ENCODE measurements at places on chromosomes 13 and 19. TPM values are rescaled to one million over a fixed set of nuclear protein-coding genes. Genes with fewer than 3 reads are reported as not detected.

DNA sequence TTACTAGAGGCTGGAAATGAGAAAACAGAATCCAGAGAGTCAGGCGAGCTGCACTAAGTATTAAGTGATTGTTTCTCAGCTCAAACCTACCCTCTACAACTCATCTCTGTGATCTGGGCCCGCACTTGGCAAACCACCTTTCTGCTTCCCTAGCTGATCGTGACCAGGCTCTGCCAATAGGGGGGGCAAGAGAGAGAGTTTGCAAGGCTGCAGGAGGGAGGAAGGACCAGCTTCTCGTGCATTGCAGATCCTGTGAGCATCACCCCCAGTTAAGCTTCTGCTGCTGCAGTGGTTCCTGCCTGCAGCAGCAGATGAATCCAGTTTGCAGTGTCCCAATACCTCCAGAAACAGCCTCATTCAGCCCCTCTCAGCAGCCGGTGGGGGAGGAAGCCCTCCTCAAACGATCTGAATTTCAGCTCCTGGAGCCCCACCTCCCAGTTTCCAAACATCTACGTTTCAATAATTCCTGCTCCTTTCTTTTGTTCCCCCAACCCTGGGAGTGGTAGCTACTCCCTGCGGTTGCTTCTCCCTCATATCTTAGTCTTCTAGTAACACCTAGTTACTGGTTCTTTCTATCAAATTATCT is 20.0 kb downstream of the XRCC1 start:
- peak; percentile 16 for DNase-seq

GRCh38 chr13:112347986-112348385 is 28.2 kb upstream of the SPACA7 start:
- no peak for DNase-seq

- DNase-seq, result no peak
These were observed 4.1 kb upstream of the C19orf53 start for GRCh38 chr19:13770013-13770635.

- no peak for DNase-seq
These were observed 436.2 kb downstream of the SLITRK6 start for GRCh38 chr13:85362980-85363379.

DNA sequence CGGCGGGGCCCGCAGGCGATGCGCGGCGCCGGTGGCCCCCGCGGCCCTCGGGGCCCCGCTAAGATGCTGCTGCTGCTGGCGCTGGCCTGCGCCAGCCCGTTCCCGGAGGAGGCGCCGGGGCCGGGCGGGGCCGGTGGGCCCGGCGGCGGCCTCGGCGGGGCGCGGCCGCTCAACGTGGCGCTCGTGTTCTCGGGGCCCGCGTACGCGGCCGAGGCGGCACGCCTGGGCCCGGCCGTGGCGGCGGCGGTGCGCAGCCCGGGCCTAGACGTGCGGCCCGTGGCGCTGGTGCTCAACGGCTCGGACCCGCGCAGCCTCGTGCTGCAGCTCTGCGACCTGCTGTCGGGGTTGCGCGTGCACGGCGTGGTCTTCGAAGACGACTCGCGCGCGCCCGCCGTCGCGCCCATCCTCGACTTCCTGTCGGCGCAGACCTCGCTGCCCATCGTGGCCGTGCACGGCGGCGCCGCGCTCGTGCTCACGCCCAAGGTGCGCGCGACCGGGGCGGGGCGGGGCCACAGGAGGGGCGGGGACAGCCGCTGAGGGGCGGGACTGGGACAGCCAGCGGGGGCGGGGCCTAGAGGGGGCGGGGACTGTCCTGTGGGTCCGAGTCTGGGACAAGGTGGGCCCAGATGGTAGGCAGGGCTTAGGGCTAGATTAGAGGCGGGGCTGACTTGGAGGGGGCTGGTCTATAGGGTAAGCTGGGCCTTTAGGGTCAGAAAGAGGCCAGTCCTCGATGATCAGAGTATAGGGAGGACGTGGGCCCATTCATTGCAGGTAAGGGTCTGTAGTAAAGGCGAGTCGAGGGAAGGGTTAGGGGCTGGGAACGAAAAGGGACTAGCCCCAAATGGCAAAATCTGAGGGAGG is 5.1 kb downstream of the GRIN2D start:
- DNase-seq, result no peak

GRCh38 chr19:28393574-28394336 is 819.2 kb downstream of the UQCRFS1 start:
- DNase-seq, result no peak

DNA sequence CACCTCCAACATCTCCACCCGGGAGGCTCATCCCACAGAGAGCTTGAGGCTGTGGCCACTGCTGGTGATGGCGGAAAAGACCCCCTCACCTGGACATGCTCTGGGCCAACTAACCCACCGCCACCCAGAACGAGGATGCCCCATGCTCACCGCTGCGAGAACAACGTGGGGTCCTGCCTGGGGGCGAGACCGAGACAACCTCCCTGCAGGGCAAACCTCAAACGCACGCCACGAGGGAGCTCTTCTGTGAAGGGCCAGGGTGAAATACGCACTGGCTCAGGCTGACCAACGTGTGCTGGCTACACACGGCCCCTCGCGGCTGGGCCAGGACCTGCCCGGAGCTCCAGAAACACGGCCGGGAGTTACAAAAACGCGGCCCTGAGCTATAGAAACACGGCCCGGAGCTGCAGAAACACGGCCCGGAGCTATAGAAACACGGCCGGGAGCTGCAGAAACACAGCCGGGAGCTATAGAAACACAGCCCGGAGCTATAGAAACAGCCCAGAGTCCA is 19.0 kb upstream of the PLPP2 start:
- no peak for DNase-seq

DNA sequence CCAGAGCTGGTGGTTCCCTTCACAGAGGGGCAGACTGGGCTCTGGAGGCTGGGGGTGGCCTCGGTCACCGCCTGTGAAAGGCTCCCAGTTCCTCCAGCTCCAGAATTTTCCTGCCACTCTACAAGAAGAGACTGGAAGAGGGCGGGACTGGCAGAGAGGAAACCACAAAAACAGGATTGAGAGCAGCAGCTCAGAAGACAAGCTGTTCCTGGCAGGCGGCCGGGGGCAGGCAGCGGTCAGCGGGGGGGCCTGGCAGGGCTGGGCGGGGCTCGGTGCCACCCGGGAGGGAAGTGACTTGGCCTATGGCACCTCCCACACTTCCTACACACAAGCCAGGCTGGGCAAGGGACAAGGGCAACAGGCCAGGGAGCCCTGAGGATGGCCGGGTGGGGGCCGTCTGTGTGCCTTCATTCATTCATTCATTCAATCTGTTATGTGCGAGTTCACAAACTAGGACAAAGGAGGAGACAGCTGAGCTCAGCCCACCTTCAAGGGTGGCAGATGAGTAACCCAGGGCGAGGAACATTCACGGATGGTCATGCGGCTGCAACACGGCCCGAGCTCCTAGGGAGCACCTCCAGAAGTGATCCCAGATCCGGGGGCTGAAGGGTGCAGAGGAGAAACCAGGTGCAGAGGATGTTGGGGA is 16.9 kb upstream of the BTBD2 start:
- DNase-seq, result no peak

The MAST3 gene
- total RNA-seq, result 8.3 TPM

The ZNF177 gene
- 2.2 TPM for total RNA-seq

- no peak for DNase-seq
These were observed 30.4 kb downstream of the NOTCH3 start for GRCh38 chr19:15170345-15170744.

The MBD3L1 gene
- not detected for total RNA-seq

- no peak for DNase-seq
These were observed 10.5 kb downstream of the OR10H3 start for GRCh38 chr19:15748239-15748638.

The FGF22 gene
- 0.35 TPM for total RNA-seq

- no peak for DNase-seq
These were observed 7.6 kb downstream of the TRAPPC6A start for GRCh38 chr19:45170146-45171106.

GRCh38 chr13:99985241-99985874 is 3.8 kb downstream of the ZIC2 start:
- no peak for DNase-seq

DNA sequence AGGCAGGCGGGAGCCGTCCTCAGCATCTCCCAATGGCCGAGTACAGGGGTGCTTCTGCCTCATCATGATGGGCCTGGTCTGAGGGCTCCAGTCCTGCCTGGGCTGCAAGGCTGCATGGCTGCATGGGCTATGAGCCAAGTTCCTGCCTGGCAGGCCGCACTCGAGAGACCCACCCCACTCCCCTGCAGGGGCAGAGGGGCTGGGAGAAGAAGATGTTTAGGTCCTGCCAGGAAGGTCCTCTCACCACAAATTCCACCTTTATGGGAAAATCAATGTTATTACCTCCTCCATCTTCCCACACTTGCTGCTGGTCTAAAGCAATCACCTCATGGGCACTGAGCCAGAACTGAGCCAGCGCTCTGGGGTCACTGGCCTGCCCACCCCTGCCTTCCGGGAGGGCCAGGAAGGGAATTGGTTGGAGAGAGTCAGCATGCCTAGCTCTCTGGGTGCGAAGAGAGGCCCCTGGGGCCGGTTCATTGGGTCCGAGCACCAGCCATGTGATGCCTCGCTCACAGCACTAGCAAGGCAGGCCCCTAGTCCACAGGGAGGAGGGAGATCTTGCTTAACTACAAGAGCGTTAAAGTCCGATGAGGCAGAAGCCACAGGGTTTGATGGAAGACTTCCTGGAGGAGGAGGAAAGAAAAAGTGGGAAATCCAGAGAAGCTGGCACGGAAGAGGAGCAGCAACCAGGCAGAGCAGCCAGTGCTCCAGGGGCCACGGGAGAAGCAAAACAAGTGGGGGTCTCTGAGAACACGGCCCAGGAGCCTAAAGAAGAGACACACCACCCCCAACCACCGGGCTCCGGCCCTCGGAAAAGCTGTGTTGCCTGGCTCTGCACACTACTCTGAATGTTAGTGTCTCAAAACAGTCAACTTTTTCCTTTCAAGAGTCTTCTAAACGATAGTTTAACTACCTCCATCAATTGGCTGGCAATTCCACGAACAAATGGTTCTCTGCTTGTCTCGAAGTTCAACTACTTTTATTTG is 63.1 kb downstream of the CEBPG start:
- no peak for DNase-seq

DNA sequence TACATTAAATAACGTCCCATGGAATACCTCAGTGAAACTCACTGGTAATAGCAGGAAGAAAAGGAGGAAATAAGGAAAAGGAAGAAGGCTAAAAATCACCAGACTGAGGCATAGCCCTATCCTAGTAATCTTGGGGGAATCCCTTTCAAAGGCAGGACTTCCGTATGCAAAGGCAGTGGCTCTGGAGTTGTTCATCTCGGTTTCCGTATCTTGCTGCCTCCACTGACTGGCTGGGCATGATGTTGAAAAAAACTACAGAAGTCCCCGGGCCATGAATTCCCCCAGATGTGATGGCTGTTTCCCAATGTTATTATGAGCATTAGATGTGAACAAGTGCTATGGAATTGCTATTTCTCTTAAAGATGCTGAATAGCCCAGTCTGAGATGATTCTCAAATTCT is 5.5 kb downstream of the FPR2 start:
- no peak for DNase-seq

DNA sequence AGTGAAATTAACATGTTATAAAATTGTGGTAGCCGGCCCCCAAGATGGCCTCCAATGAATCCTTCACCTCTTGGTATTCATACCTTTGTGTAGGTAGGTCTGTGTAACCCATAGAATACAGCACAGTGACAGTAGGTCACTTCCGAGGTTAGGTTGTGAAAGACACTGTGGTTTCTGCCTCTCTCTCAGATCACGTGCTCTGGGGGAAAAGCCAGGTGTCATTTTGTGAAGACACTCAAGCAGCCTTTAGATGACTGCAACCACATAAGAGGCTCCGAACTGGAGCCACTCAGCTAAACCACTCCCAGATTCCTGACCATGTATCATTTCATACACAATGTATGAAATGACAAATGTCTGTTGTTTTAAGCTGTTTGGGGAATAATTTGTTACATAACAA is 9.8 kb upstream of the USPL1 start:
- DNase-seq, result no peak

- DNase-seq, result no peak
These were observed 194.2 kb upstream of the TSHZ3 start for GRCh38 chr19:31543456-31543855.

- DNase-seq, result no peak
These were observed 206.4 kb downstream of the NHLRC3 start for GRCh38 chr13:39244561-39245230.

The TEX29 gene
- not detected for total RNA-seq

The GPI gene
- 335 TPM for total RNA-seq

GRCh38 chr13:57933606-57934005 is 302.1 kb downstream of the PCDH17 start:
- DNase-seq, result no peak

The RASA3 gene
- total RNA-seq, result 73.2 TPM

The CTXN1 gene
- 47.1 TPM for total RNA-seq

DNA sequence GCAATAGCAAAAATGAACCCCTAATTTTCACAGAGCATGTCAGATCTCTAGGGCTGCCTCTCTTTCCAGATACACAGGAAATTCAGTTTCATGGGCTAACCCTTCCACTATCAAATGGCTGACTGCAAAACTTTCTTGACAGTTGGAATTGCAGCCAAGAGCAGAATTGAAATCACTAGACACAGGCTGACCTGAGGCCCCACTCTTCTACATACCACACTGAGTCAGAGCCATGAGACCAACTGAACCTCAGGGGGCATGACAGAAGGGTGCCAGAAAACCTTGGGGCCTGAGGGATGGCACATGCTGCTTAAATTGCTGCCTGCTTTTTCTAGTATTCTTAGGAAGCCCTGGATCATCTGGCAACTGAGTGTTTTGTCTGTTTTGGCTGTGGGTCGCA is 1.7 kb upstream of the DLEU7 start:
- DNase-seq, result no peak

DNA sequence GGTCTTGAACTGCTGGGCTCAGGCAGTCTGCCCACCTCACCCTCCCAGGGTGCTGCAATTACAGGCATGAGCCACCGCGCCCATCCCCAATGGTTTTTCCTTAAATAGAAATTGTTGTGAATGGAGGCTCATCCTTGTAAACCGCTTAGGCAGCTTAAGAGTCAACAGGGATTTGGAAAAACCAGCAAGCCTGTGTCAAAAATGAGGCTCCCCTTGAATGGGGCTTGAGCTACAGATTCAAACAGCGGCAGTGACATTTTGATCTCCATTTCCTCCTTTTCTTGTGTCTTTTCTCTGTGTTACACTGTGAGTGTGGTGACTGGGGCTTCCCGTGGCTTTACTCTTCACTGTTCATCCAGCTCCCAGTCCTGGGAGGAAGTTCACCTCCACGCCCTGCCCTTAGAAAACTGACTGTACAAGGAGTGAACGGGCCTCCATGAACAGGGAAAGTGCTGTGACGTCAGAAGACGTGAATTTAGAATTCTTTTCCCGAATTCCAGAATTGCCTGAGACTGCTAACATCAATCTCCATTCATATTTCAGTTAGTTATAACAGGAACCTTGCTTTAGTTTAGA is 15.3 kb upstream of the RAB8A start:
- no peak for DNase-seq

- no peak for DNase-seq
These were observed 124.1 kb downstream of the COG6 start for GRCh38 chr13:39779337-39780265.

Data from glomerular endothelial cell (primary cell).